ENCODE measurements at places on chromosomes 7 and 10.

- peak; percentile 28 for DNase-seq
Measured at GRCh38 chr10:96578633-96579032, 8.2 kb downstream of the TM9SF3 start.

GRCh38 chr7:107167483-107168232 is 1.1 kb upstream of the HBP1 start:
- peak; percentile 90 for DNase-seq

- no peak for DNase-seq
Measured at GRCh38 chr10:97922022-97922758, 72.5 kb downstream of the GOLGA7B start.

GRCh38 chr10:79976999-79977398 is 28.1 kb upstream of the SFTPD start:
- DNase-seq = no peak

- peak; percentile 68 for DNase-seq
Measured at GRCh38 chr10:110758898-110759297, 112.8 kb upstream of the PDCD4 start.

DNA sequence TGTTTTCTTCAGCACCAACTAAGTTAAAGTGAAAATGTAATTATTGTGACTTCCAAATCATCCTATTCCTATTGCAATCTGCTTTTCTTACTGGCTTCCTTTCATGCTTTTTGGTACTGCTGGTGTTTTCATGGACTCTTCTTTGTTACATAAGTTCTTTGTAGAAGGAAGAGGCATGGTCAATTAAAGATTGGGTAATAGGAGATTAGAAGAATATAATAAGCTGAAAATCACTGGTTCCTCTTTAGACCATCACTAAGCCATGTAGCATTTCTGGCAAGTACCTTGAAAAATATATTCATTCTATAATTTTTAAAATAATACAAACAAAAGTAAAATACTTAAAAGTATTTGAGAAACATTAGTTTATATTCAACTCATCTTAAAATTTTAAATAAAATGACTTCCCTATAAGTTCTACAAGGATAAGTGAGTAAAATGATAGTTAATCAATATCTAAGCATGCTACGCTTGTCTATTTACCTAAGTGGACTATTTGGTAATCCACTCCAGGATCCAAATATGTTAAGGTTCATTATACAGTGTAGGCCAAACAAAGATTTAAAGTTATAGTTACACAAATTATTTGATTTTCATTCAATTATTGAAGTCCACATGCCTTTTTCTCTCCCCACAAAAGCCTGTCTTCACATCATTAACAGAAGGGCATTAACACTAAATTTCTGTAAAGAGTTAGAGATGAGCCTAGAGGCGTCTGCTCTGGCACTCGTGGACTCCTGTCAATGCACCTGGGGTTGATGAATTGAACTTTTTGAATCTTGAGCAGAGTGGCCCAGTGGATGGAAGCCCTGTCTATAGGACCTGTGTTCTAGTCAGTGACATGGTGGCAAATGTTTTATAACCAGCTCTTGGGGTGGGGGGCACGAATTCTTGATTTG is 408.1 kb downstream of the INHBA start:
- no peak for DNase-seq

- peak; percentile 42 for DNase-seq
Measured at GRCh38 chr7:158676906-158677305, 27.7 kb downstream of the NCAPG2 start.

DNA sequence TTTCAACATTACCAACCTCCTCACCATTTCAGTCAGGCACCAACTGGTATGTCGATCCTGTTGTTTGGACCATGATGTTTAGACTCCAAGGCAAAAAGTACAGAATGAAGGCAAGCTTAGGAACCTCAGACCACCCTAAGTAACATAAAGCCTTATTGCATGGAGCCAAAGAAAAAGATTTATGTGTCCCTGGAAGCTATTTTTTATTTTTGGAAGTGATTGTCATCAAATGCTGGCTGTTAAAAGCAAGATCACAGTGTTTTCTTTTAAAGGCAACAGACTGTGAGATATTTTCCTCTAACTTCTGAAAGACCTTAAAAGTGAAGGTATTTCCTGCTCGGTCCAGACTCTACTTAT is 8.2 kb downstream of the ASB15 start:
- no peak for DNase-seq

GRCh38 chr7:150432915-150433892 is 17.2 kb upstream of the GIMAP8 start:
- DNase-seq = no peak

GRCh38 chr7:32072397-32072796 is 2.2 kb upstream of the PDE1C start:
- DNase-seq = no peak

DNA sequence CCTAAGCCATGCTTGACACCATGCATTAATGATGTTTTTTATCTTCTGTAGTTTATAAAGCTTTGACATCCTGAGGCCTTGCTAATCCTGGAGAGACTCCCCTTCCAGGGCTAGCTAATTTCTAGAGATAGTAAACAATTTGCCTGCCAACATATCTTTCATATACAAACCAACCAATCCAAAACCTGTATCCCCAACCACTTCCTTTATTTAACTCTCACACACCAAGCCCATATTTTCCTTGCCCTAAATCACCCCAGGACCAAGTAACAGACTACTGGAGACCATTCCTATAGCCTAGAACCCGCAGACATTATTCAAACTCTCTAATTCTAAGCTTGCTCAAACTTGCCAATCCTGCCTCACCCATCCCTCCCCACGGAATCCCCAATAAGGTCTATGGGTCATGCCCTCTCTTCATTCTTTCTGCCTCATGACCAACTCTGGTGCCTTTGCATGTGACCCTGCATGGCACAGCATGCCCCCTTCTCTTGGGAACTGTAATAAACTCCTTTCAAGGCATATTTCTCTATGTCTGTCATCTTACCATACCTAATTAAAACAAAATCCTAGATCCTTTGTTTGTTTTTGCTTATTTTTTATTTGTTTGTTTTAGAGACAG is 116.6 kb upstream of the CACUL1 start:
- peak; percentile 18 for DNase-seq

GRCh38 chr10:102208311-102209035 is 17.6 kb upstream of the ELOVL3 start:
- no peak for DNase-seq

DNA sequence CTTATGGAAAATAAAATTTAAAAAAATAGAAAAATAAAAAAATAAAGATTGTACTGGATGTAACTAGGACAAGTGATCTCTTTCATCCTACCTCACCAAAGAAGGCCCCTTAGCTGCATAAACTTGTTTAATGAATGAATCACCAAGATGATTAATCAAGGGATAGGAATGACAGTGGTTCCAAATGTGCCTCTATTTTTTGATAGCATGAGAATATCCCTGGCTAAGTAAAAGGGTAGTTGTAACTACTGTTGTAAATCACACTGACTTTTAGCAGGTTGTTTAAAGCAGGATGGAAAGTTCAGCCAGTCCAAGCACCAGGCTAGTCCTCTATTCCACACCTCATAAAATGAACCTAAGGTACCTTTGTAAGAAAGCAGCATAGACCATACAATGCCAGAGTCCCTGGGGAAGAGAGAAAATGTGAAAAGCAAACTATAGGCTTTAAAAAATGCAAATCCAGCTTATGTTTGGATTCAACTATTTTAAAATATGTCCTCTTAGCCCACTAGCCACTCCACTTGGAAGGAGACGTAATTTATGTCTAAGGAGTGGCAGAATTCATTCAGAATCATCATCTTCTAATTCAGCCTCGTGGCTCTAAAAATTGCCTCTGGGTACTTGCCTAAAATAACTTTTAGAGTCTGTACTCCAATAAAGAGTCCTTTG is 126.8 kb downstream of the SKIDA1 start:
- DNase-seq = peak; percentile 39

DNA sequence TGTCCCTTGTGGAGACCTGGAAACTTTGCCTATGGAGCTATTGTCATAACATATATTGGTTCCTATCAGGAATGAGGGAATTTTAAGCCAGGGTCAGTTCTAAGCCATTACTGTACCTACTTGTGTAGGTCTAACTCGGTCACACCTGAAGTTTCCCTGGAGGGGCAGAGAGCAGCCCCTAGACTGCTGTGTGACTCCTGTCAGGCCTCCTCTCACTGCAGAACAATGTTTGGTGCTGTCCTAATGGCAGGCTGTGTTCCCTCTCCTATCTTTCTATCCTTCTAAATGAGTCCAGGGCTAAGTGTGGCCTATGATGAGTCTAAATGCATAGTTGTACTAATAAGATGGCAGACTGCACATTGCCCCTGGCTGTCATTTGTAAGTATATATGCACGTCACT is 14.2 kb downstream of the MBL2 start:
- DNase-seq = no peak

- DNase-seq = no peak
Measured at GRCh38 chr7:31059551-31059950, 7.4 kb downstream of the ADCYAP1R1 start.

DNA sequence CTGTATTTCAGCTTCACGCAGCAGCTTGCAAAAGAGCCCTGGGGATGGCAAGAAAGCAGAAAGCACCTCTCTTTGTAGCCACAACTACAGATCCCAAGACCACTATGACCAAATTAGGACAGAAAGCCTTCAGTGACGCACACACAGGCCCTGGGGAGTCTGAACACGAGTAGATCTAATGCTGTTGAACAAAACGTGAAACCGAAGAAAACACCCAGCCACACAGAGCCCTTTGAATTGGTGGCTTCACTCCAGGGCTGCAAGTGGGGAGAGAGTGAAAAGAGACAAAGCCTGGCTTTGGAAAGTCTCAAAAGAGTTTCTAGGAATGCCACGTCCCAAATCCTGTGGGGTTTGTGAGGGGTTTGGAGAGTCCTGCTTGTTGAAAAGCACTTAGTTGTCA is 28.4 kb downstream of the PLXNA4 start:
- DNase-seq = no peak

DNA sequence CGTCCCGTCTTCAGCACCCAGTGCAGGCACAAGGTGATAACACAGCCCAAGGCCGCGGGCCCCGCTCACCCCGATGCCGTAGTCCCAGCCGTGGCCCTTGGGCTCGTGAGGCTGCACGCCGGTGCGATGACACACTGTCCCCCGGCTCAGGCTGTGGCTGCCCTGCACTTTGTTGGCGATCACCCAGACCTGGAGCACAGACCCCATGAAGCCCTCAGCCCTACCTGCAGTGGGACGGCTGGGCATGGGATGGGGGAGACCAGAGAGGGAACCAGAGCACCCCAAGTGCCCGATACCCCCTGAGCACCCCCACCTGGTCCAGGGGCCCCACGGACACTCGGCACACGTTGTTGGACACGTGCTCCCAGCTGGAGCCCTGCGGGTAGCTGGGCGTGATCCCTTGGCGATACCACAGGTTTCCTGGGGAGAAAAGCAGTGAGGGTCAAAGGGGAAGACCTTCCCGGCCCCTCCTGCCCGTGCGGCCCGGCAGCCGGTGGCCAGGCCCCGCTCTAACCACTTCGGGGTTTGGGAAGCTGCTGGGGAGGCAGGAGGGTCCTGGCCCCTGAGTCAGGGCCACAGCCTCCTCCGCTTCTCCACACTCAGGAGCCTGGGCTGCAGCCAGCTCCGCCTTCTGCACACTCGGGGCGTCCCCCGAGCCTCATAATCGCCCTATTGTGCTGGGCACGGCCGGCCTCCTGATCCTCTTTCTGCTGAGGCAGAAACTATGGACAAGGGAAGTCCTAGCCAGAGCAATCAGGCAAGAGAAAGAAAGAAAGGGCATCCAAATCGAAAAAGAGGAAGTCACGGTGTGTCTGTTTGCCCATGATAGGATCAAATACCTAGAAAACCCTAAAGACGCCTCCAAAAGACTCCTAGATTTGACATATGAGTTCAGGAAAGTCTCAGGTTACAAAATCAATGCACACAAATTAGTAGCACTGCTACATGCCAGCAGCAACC is 6.7 kb downstream of the BHLHA15 start:
- no peak for DNase-seq

- DNase-seq = no peak
Measured at GRCh38 chr10:78045237-78045636, 11.6 kb downstream of the RPS24 start.

DNA sequence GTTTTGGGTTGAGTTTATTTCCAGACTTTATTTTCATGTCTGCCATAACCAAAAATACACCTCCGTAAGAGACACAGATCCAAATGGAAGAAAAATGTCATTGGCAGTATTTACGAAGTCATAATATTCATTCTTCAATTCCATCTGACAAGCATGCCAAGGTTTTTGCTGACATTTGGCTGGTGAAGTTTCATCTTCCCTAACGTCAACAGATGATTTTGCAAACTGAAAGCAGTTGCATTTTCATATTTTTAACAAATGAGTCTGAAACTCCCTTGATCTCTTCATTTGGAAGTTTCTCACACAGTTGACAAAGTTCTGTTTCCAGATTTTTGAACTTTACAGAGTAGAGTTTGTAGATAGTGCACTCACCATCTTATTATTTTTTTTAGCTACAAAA is 114.5 kb downstream of the CALN1 start:
- DNase-seq = no peak

DNA sequence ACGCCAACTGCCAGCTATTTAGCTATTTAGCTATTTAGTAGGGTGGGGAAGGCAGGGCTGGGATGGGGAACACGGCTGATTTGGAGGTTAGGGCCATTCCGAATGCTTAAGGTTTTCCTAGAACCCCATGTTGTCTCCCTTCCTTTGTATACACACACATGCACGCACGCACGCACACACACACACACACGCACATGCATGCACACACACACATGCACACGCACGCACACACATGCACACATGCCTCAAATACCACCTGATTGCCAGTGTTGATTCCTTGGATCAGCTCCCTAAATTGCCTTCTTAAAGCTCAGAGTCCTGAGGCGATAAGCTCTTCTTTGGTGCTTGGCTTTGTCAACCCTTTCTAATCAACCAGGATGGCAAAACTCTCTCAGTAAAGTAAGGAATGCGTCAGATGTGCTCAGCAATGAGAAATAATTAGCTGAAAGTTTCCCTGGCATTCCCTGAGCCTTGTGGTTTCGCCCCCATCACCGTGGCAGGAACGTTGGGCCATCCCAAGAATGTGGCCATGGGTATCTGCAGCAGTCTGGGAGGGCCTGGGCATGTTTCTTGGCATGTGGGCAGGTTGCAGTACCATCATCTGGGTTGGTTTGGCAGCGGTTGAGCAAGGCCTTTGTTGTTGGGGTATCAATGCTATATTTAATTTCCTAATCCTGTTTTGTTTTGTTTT is 305.6 kb downstream of the LRMDA start:
- DNase-seq = no peak

DNA sequence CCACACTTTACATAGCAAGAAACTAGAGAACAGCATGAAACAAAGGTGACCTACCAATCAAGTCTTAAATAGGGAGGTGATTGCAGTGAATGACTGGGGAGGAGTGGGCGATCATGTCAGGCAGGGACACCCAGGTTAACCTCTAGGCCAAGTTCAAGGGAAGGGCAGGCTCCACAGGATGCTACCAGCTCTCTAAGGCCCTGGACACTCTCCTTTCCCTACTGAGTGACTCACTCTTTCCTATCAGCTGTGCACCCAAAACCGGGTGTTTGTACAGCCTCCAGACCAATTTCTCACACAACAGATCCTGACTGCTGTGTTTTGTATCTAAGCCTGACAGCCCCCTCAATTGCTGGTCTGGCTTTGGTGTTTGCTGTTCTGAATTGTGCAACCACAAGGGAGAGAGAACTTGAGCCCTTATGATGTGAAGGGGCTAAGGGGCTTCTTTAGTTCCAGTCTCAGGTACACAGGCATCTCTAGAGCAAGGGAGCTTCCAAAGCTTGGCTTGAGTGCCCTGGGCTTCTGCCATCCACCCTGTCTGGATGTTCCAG is 107.8 kb downstream of the TBXAS1 start:
- peak; percentile 95 for DNase-seq

GRCh38 chr7:55274156-55274555 is 91.0 kb upstream of the LANCL2 start:
- DNase-seq = no peak

GRCh38 chr10:129883626-129884397 is 80.3 kb downstream of the EBF3 start:
- no peak for DNase-seq

All from iris pigment epithelial cell (primary cell).